CD4-positive, CD25-positive, alpha-beta regulatory T cell (primary cell): ENCODE measurements at places on chromosomes 1 and 21.

DNA sequence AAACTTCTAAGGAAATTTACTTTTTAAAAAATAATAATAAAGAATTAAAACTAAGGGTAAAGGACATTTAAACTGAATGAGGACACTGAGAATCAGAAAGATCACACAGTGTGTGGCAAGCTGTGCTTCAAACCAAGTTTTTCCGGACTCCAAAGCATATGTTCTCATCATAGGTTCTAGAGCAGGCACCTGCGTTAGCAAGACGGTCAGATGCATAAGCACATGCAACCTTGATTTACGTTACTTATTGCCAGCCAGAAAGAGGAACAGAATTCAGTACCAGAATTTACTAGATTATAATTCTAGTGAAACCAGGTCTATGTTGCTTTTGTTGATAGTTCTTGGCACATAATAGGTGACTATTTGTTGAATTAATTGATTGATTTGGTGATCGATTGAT is 6.2 kb upstream of the LBR start:
- no peak overlapping the region for H3K4me3 ChIP-seq
- H3K4me1 ChIP-seq: peaks cover 2% of the 10 kb centered on the region
- DNase-seq: no peak
- H3K36me3 ChIP-seq: no peaks in the 10 kb centered on the region

- no peaks in the 10 kb centered on the region for H3K27me3 ChIP-seq
- DNase-seq: no peak
- H3K4me1 ChIP-seq: peaks cover 4% of the 10 kb centered on the region
- no peaks in the 10 kb centered on the region for H3K36me3 ChIP-seq
- no peak overlapping the region for H3K4me3 ChIP-seq
These were observed 209.5 kb upstream of the GALNT2 start for GRCh38 chr1:229857585-229857984.

DNA sequence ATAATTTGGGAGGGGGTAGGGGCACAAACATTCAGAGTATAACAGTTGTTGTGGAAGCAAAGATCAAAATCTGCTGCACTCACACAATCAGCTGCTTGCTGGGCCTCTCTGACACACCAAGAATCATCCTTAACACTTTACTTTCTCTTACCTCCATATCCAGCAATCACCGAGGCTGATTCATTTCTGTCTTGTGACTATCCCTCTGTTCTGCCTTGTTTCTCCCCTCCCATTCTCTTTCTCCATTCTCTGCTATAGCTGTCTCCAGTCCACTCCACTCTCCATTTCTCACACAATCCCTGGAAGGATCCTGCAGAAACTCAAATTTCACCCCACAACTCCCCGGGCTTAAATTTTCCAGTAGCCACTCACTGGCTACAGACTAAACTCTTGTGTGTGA is 91.8 kb upstream of the NGF start:
- DNase-seq: no peak
- no peak overlapping the region for H3K27ac ChIP-seq
- H3K36me3 ChIP-seq: no peaks in the 10 kb centered on the region
- H3K4me3 ChIP-seq: no peak overlapping the region
- no peaks in the 10 kb centered on the region for H3K4me1 ChIP-seq

GRCh38 chr21:26441149-26441548 is 131.9 kb downstream of the CYYR1 start:
- no peak overlapping the region for H3K27ac ChIP-seq
- H3K36me3 ChIP-seq: no peaks in the 10 kb centered on the region
- H3K27me3 ChIP-seq: no peaks in the 10 kb centered on the region

GRCh38 chr21:21458124-21458631 is 460.0 kb downstream of the NCAM2 start:
- H3K36me3 ChIP-seq: no peaks in the 10 kb centered on the region
- H3K27ac ChIP-seq: no peak overlapping the region
- DNase-seq: no peak
- no peaks in the 10 kb centered on the region for H3K27me3 ChIP-seq

- H3K4me3 ChIP-seq: no peak overlapping the region
- H3K4me1 ChIP-seq: peaks cover 18% of the 10 kb centered on the region
- H3K36me3 ChIP-seq: no peaks in the 10 kb centered on the region
- no peak for DNase-seq
These were observed 71.8 kb upstream of the ERRFI1 start for GRCh38 chr1:8097908-8098307.

- no peak overlapping the region for H3K27ac ChIP-seq
- no peak for DNase-seq
- peaks cover 6% of the 10 kb centered on the region for H3K4me1 ChIP-seq
- H3K27me3 ChIP-seq: no peaks in the 10 kb centered on the region
- no peaks in the 10 kb centered on the region for H3K36me3 ChIP-seq
- H3K4me3 ChIP-seq: no peak overlapping the region
These were observed 5.4 kb upstream of the SLAMF8 start for GRCh38 chr1:159821171-159821867.
